ENCODE measurements at places on chromosomes 13 and 19. TPM values are rescaled to one million over a fixed set of nuclear protein-coding genes. Genes with fewer than 3 reads are reported as not detected.

DNA sequence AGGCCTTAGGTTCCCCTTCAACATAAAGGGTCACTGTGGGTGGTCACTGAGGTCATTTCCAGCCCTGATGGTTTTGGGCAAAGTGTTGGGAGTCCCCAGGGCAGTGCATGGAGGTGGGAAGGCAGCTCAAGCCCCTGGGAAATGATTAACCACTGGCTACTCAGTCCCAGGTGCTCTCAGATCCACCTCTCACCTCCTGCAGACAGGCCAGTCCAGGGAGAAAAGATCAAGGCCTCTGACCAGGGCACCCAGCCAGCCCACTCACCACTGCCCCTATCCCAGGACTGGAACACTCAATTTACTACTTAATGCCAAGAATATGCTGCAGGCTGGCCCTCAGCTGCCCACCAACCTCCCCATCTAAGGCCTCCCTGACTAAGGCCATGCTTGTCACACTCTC, 1307.9 kb downstream of the UQCRFS1 start:
- DNase-seq, result no peak

- no peak for DNase-seq
Observed at GRCh38 chr13:51004918-51005460, 95.4 kb downstream of the RNASEH2B start.

DNA sequence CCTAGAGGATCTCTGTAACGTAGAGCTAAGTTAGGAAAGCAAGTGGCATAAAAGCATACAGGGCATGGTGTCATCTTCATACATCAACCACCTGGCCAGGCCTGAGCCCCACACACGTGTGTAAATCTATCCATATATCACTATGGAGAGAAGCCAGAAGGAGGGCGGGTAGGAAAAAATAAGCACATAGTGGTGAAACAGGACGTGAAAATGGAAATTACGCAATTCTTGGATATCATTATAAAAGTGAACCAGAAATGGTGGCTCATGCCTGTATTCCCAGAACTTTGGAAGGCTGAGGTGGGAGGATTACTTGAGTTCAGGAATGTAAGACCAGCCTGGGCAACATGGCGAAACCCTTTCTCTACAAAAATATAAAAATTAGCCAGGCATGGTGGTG, 43.4 kb downstream of the PDCD5 start:
- DNase-seq, result no peak

DNA sequence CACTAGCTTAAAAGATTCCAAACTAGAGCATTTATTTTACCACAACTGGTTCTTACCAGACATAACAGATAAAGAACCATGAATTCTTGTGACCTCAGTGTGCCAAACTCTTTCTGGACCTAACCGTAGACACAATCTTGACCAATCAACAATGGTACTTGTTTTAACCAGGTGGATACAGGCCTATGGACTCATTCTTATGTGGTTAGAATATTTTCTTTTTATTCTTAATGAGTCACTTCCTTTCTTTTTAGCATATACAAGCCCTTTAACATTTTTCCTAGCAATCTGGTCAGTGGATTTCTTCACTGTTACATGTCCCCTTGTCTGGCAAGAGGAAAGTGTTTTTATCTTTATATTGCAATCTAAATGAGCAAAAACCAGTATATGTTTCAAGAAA, 792.1 kb upstream of the SPRY2 start:
- no peak for DNase-seq

- no peak for DNase-seq
Observed at GRCh38 chr19:9865732-9866501, 30.8 kb downstream of the PIN1 start.

GRCh38 chr13:27956576-27957300, 12.4 kb downstream of the CDX2 start:
- DNase-seq, result no peak

- DNase-seq, result no peak
Observed at GRCh38 chr13:80633251-80633650, 292.3 kb upstream of the SPRY2 start.

- no peak for DNase-seq
Observed at GRCh38 chr19:17755977-17756670, 4.8 kb downstream of the FCHO1 start.

DNA sequence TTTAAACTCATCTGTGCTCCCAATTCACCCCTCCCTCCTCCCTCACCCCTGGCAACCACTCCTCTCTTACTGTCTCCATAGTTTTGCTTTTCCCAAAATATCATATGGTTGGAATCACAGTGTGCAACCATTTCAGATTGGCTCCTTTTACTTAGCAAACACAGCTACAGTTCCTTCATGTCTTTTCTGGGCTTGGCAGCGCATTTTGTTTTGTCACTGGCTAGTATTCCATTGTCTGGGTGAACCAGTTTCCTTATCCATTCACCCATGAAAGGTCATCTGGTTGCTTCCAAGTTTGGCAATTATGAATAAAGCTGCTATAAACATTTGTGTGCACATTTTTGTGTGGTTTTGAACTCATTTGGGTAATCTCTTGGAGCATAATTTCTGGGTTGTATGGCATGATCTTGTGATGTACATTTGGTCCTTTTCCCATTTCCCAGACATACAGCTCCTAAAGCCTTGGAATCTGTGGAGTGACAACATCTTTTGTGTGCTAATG, 23.9 kb upstream of the GAS6 start:
- DNase-seq, result no peak

- no peak for DNase-seq
Observed at GRCh38 chr13:77099415-77099814, 72.5 kb upstream of the FBXL3 start.

SLC46A3 gene
- total RNA-seq, result 17.9 TPM

All from mesenteric fat pad (tissue), 1 donor.